Inflammatory macrophage treated with lipopolysaccharide for 4 hours (primary cell): ENCODE measurements at places on chromosomes 6 and 20.

DNA sequence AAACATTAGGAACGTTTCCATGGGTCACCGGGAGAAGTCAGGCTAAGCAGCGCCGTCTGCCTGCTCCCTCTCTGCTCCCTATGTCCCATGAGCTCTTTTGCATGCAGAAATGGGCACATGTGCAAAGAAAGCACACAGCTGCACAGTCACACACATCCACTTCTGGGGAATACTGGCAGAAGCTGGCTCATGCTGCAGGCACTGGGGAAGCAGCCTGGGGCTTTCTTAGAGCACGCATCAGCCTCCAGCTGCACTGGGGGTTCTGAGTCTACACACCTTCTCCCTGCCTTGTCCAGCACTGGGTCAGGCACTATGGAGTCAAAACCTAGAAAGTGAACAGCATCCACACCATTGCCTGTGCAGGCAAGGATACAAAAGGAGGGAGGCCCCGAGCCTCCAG lies 76.1 kb upstream of the FOXQ1 start:
- DNase-seq: no peak

GRCh38 chr6:111942561-111942960 lies 69.3 kb upstream of the FYN start:
- DNase-seq: peak; percentile 88

GRCh38 chr6:53119772-53120409 lies 28.8 kb downstream of the GCM1 start:
- no peak for DNase-seq

DNA sequence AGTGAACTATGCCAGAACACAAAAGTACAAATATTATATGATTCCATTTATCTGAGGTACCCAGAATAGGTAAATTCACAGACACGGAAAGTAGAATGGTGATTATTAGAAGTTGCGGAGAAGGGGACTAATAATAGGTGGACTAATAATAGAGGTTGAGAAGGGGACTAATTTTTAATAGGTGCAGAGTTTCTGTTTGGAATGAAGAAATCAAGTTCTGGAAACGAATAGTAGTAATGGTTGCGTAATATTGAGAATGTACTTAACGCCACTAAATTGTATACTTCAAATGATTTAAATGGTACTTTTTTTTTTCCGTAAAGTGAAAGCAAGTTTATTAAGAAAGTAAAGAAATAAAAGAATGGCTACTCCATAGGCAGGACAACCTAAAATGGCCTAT lies 33.2 kb downstream of the B4GALT5 start:
- DNase-seq: peak; percentile 72

DNA sequence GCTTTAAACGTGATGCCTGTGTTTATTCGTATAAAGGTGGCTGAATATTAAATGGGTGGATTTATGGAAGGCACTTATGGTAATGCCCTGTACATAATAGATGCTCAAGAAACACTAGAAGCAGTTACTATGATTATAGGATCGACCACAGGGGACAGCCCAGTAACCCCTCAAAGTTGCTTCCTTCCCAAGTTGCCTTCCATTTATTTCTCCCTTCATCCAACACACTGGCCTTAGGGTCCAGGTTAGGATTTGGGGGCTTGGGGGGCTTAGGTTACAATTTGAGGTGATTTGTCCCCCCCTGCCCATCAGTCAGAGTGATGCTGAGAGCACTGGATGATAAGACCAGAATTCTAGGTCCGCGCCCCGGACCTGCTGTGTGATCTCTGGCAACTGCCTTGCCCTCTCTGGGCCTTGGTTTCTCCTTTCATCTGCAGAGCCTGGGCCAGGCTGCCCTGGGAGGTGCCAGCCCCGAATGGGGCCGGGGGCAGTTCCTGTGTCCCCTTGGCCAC lies 101.5 kb downstream of the CEBPB start:
- DNase-seq: no peak

DNA sequence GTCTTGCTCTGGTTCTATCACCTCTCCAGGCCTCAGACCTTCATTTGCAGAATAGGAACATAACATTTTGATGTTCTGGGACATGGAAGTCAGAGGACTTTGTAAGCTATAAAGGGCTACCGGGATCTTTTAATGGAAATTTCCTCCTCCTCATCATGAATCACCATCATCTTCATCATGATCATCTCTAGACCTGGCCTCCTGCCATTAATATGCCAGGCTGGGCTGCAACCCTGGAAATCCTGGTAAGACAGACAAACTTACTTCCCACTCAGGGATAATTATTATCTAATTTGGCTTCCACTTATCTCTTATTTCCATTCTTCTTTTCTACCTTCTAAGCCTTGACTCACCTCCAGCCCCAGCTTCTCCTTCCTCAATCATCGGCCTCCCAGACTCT lies 41.0 kb upstream of the MRPS18A start:
- no peak for DNase-seq

- DNase-seq: no peak
These were observed 1.3 kb downstream of the SLC39A7 start for GRCh38 chr6:33201935-33202334.

DNA sequence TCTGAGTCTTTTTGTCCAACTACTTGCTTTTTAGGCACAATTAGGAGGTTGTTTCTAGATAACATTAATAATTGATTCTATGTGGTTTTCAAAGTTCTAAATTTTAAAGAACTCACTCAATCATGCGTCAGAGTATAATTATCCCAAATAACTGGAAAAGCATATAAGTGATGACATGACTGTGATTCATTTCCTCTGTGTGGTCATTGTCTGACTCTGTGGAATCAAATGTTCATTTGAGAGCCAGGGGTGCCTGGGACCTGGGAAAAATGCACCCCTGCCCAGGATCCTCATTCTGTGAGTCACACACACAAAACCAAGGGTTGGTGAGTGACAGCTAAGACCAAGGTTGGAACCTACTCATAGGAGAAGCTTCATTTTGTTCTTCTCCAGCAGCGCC lies 127.1 kb upstream of the MLIP start:
- no peak for DNase-seq

DNA sequence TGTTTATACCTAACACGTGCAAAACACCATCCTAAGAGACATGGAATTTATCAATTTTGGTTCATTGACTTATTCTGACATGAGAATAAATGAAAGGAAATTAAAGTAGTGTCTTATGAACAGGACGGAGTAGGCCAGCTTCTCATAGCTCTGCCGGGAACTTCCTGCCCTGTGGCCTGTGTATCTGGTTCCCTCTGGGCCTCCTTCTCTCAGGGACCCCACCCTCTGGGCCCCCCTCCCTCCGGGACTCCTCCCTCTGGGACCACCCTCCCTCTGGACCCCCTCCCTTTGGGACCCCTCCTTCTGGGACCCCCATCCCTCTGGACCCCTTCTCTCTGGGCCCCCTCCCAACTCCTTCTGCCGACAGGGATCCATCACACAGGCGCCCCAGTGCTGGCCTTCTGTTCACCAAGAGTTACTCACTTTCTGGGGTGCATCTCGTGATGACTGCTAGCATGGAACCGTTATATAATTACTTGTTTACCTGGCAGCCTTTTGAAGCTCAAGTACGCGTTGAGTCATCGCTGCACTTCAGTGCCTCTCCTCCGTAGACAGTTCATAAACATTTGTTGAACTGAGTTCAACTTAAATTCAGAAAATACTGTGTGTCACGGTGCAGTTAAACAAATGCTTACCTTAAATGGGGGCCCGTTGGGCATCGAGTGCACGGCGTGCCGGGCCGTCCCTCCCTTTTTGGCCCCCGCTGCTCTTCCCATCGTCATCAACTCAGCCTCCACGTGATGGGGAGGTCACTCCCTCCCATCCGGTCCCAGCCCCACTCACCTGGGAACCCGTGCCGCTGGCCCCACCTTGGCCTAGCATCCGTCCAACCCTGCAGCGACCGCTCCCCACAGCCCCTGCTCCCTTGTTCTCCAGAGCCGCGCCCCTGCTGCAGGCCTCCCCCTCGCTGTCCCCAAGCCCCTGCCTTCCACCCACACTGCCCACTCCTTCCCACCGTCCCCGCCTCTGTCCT lies 8.1 kb downstream of the CCR6 start:
- no peak for DNase-seq

DNA sequence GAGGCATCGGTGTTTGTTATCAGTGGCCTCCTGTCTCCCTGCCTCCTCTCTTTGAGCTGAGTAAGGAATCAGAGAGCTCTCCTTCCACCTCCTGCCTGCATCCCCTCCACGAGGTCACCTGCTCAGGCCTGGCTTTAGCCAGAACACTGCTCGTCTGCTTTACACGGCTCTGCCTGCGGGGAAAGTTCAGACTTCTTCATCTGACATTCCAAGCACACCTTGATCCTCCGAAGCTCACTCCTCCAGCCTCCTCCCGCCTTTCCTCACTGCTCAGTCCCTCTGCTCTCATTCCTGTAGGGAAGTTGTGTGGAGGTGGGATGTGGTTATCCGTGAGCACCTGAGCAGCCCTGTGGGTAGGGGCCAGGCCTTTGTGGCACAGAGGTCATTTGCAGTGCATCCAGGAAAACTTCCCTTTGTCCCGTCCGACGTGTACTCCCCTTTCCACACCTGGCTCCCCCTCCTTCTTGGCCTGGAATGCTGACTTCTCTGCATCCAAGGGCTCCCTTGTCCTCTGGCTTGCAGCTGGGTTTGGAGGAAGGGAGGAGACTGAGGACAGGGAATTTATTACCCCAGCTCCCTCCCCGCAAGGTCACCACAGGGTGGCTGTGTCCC lies 12.8 kb upstream of the CCDC167 start:
- no peak for DNase-seq

GRCh38 chr6:124757560-124757959 lies 204.7 kb upstream of the RNF217 start:
- no peak for DNase-seq

- no peak for DNase-seq
These were observed 54.8 kb downstream of the DSTN start for GRCh38 chr20:17624551-17625245.

DNA sequence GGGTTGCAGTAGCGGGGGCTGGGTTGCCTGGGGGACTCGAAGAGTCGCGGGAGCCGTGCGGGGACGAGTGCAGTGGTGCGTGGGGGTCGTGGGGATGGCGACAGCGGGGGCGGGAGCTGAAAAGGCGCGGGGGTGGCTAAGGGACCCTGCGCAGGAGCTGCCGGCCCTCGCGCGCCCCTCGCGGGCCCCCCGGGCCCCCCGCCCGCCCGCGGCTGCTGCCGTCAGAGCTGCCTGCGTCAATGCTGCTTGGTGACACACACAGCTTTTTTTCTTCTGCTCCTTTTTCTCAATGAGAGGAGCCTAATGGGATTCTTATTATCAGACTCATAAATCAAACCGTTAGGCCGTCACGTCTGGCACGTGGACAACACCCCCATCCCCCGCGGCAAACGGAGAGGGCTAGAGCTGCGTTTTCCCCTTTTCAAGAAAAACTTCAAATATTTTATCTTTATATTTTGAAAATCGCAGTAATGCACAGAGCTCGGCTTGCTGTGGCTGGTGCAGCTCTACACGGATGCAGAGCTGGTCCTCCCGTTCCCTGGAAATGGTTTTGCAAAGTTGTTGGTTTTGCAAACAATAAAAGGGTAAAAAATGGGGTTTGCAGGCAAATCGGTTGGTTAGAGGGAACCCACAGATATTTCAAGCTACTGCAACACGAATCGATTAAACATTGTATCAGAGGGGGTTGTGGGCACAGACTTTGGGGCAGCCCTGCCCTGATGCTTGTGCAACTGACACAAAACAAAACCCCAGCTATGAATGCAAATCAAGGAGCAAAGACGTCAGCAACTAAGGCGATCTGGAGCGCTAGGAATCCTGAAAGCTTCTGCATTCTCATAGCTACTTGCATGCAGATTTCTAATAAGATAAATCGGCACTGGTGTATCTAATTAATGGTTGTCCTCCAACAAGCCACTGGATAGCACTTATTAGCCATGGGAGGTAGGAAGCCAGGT lies 161.4 kb downstream of the TBXT start:
- DNase-seq: no peak
